Stomach (tissue), 19 donors: ENCODE measurements at places on chromosomes 11 and 22. TPM values are rescaled to one million over a fixed set of nuclear protein-coding genes. Genes with fewer than 3 reads are reported as not detected.

GRCh38 chr11:132714859-132715440, 817.4 kb downstream of the OPCML start:
- no peaks in the 10 kb centered on the region for H3K27me3 ChIP-seq
- no peak overlapping the region for H3K4me3 ChIP-seq
- H3K36me3 ChIP-seq = no peaks in the 10 kb centered on the region

DNA sequence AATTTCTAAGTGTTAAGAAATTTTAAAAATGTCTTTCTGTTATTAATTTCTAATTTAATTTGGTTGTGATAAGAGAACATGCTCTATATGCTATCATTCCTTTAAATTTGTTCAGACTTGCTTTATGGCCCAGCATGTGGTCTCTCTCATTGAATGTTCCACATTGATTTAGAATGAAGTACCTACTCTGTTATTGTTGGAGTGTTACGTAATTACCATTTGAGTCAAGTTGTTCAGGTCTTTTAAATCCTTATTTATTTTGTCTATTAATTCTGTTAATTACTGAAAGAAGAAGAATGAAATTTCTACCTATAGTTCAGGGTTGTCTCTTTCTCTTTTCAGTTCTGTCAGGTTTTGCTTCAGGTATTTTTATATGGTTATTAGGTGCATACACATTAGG, 57.0 kb downstream of the PRMT3 start:
- DNase-seq = no peak
- H3K4me3 ChIP-seq = no peak overlapping the region
- H3K27me3 ChIP-seq = no peaks in the 10 kb centered on the region
- H3K36me3 ChIP-seq = peaks cover 1% of the 10 kb centered on the region
- no peak overlapping the region for H3K27ac ChIP-seq

DNA sequence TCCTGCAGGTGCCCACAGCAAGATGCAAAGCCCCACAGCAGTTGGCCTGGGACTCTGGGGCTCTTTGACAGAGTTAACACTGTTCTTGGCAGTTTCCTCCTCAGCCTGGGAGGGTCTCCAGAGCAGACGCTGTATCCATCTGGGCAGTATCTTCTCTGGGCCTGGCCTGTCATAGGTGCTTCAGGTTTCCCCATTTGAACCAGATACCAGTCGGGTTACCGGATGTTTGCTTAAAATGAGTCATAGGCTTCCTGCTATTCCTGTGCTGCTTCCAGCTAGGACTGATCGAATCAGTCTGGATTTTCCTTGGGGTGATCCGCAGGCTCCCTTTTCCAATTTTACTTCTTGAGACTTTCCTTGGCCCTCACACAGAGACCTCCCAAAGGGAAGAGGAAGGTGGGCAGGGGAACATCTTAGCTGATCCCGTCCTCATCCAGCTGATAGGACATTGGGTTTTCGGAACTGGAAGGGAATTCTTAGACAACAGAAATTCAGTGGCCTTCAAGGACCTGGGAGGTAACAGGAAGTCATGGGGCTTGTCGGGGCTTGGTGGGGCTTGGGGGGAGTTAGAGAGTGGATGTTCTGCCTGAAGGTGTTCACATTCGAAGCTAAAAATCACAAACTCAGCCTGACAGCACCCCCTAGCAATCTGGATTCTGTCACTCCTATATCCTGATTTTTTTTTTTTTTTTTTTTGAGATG, 2.4 kb upstream of the RANGAP1 start:
- H3K4me3 ChIP-seq = no peak overlapping the region
- peaks cover 55% of the 10 kb centered on the region for H3K4me1 ChIP-seq
- no peaks in the 10 kb centered on the region for H3K27me3 ChIP-seq
- H3K36me3 ChIP-seq = peaks cover 13% of the 10 kb centered on the region
- peak overlapping the region; percentile 91 for H3K27ac ChIP-seq

DNA sequence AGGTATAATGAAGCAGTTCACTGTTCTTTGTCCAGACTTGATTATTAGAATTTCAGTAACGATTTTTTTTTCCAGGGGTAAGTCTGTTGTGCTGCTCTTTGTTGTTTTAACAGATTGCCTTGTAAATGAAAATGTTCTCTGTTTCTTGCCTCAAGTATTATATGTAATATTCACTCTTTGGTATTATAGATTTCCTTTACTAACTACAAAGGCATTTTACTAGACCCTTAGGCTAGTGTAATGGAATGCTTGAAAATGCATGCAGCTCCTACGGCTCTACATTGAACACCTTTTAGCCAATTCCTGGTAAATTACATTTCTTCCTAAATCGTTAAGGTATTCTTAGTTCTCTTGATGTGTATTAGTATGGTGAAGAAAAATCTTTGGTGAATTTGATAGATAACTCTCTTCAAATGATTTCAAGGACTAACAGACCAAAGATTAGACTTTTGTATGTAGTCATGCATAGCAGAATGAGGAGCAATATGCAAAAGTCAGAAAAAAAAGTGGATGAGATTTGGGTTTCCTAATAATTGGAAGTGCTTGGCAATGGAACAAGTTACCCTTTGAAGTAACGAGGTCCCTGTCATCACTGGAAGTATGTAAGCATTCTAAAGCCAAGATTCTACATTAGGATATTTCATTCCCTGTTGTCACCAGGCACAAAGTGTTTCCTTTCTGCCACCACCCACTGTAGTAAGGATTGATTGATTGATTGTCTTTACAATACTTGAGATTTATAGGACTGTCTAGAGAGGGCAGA, 113.1 kb downstream of the DBX1 start:
- H3K36me3 ChIP-seq = peaks cover 67% of the 10 kb centered on the region
- H3K27me3 ChIP-seq = no peaks in the 10 kb centered on the region
- no peak overlapping the region for H3K4me3 ChIP-seq

GRCh38 chr11:57161351-57161750, 20.4 kb upstream of the LRRC55 start:
- peaks cover 18% of the 10 kb centered on the region for H3K27me3 ChIP-seq
- H3K36me3 ChIP-seq = no peaks in the 10 kb centered on the region
- no peak for DNase-seq
- H3K4me1 ChIP-seq = peaks cover 3% of the 10 kb centered on the region
- no peak overlapping the region for H3K4me3 ChIP-seq

GRCh38 chr11:111601636-111601978, 642 bp upstream of the SIK2 start:
- peak overlapping the region; percentile 70 for H3K4me3 ChIP-seq
- H3K4me1 ChIP-seq = peaks cover 5% of the 10 kb centered on the region
- H3K27me3 ChIP-seq = no peaks in the 10 kb centered on the region
- H3K27ac ChIP-seq = peak overlapping the region; percentile 91
- no peak for DNase-seq
- H3K36me3 ChIP-seq = no peaks in the 10 kb centered on the region

GRCh38 chr11:38384568-38384967, 1786.5 kb upstream of the RAG2 start:
- no peaks in the 10 kb centered on the region for H3K4me1 ChIP-seq
- H3K27ac ChIP-seq = no peak overlapping the region
- H3K27me3 ChIP-seq = no peaks in the 10 kb centered on the region
- no peak overlapping the region for H3K4me3 ChIP-seq

- H3K27me3 ChIP-seq = no peaks in the 10 kb centered on the region
- H3K36me3 ChIP-seq = peaks cover 100% of the 10 kb centered on the region
- no peak for DNase-seq
- no peak overlapping the region for H3K4me3 ChIP-seq
Measured at GRCh38 chr22:19057539-19057938, 64.7 kb downstream of the DGCR2 start.

Gene CCDC73
- not detected for total RNA-seq

Gene SCGB2A2
- total RNA-seq = not detected

Gene SYT7
- 0.92 TPM for total RNA-seq

Gene LMO1
- not detected for total RNA-seq
